Foreskin fibroblast (primary cell): ENCODE measurements at places on chromosomes 16 and 17.

- no peak for DNase-seq
Measured at GRCh38 chr16:57303910-57304168, 19.4 kb upstream of the PLLP start.

GRCh38 chr16:23519282-23519681, 9.0 kb upstream of the GGA2 start:
- DNase-seq = no peak

DNA sequence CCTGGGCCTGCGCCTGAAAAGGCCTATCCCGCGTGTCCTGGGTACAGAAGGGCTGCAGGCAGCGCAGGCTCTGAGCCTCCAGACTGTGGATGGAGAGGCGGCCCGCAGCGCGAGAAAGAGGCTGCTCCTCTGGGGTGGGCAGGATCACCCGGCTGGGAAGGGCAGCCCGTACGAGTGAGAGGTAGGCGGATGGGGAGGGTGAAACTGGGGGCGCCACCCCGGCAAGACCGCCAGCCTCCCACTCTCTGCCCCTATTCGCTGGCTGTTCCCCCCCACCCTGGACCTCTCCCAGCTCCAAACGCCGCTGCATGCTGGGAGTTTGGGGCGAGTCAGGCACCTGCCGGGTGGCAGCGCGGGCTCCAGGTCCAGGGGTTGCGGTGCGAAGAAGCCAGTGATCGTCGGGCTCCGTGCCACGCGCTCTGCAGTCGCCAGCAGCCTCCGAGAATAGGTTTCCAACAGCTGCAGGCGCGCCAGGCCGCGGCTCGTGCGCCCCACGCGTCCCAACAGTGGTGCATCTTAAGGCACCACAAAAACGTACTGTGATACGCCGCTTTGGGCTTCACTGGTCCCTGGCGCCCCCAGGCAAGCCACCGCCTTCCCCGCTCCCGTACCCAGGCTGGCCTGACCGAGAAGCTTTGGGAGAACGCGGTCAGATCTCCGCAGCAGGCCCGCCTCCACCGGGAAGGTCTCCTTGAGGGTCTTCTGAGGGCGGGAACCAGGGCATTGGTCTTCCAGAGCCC, 1.1 kb downstream of the NOXO1 start:
- DNase-seq = no peak

- DNase-seq = peak; percentile 82
Measured at GRCh38 chr16:57984443-57985203, 13.7 kb upstream of the CNGB1 start.

- DNase-seq = peak; percentile 72
Measured at GRCh38 chr16:22098405-22099255, 6.3 kb downstream of the VWA3A start.

DNA sequence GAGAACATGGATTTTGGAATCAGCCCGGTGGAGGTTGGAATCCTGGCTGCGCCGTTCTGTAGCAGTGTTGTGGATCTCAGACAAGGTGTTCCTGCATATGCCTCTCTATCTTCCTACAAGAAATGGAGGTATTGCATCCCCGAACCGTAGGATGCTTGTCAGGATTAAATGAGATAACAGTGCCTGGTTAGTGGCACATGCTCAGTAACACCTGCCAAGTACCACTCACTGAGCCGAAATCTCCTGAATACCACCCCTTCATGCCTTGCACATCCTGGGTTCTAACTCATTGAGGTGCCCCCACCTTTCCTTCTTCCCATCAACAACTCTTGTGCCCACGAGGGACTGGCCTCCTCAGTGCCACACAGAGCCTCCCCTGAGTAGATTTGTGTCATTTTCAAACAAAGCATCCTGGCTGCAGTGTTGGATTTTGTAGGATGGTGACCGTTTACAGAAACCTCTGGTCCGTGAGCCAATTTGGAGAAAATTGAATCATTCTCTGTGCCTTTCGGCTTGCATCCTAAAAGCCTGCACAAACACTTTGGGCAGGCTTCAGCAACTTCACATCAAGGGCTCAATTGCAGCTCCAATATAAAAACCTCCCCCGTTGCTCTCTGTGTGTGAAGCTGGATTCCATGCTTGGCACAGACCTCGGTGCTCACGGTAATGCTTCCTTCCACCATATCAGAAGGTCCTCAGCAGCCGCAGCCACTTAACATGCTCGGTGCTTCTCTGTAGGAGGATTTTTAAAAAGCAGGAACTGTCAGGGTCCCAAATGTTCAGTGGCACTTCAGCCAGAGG, 84.2 kb downstream of the WWOX start:
- no peak for DNase-seq

GRCh38 chr17:29039764-29040598, 3.0 kb upstream of the PIPOX start:
- peak; percentile 33 for DNase-seq

- peak; percentile 51 for DNase-seq
Measured at GRCh38 chr17:61837175-61838051, 25.9 kb downstream of the BRIP1 start.

- no peak for DNase-seq
Measured at GRCh38 chr16:85650844-85651628, 37.7 kb downstream of the GINS2 start.

GRCh38 chr17:58136669-58137279, 11.4 kb upstream of the OR4D1 start:
- DNase-seq = peak; percentile 34

DNA sequence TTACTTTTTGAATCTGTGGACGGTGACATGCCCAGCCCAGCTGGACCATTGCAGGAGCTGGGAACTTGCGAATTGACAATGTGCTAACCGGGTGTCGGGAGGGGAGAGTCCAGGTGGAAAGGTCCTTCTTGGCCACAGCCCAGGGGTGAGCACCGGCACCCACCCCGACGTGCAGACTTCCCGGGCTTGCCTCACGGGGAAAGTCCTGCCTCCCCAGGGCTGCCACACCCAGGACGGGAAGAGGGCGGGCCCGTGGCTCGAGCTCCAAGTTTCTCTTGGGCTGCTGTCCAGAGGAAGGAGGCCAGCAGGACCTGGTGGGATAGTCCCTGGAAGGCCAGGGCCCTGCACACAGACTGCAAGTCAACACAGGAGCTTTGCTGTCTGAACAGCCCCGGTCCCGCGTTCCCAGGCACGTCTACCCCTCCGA, 17.7 kb downstream of the CARD14 start:
- DNase-seq = no peak

DNA sequence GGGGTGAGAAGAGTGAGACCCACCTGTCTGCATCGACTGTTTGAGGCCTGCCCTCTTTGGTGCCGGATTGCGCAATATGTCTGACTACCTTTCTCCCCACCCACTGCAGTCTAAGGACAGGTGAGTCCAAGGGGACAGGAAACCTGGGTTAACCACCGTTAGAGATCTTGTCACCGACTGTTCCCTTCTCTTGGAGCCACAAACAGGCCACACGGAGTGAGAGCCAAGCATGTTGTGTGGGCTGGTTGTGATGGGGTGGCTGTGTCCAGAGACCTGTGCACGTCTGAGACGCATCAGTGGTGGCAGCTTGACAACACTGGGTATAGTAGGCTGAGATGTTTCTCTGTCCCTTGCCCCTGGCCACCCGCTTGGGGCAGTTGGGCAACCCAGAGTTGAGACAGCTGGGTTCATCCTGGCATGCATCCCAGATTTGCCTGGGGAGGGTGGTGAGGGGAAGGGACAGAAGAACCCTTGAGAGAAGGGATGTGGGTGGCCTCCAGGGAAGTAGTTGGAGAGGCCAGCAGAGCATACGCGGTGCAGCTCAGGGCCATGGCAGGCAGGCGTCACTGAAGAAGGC, 21.4 kb downstream of the MPRIP start:
- DNase-seq = peak; percentile 57

- DNase-seq = no peak
Measured at GRCh38 chr17:77461277-77462057, 320.7 kb downstream of the SEC14L1 start.

- DNase-seq = no peak
Measured at GRCh38 chr16:86856946-86857586, 278.7 kb downstream of the FOXL1 start.

DNA sequence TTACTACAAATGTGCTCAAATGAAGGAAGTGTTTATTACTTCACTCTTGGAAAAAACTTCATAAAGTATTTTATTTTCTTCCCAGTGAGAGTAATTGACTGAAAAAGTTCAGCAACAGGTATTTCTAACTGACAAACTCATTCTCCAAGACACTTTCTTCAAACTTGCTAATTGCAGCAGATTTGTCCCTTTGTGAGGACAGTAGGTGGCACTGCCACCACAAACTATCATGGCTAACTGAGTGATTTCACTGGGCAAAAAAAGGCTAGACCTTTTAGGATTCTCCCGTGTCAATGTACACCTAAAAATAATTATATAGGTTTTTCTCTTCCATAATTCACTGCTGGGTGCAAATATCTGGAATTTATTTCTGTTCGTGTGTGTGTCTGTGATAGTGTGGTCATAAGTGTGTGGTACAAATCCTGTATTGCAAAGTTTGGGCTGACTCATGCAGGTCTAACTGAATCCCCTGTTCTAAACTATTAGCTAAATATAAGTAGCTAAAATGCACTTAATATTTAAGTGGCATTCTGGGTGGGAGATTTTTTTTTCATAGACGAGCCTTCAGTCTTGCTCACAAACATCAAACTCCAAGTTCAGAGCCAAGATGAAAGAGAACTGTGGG, 3.9 kb downstream of the HS3ST3A1 start:
- DNase-seq = peak; percentile 47

- no peak for DNase-seq
Measured at GRCh38 chr17:74758848-74759168, 10.4 kb downstream of the NHERF1 start.

GRCh38 chr16:86761111-86762031, 183.0 kb downstream of the FOXL1 start:
- peak; percentile 78 for DNase-seq

- no peak for DNase-seq
Measured at GRCh38 chr17:2691069-2691871, 20.3 kb downstream of the CLUH start.

DNA sequence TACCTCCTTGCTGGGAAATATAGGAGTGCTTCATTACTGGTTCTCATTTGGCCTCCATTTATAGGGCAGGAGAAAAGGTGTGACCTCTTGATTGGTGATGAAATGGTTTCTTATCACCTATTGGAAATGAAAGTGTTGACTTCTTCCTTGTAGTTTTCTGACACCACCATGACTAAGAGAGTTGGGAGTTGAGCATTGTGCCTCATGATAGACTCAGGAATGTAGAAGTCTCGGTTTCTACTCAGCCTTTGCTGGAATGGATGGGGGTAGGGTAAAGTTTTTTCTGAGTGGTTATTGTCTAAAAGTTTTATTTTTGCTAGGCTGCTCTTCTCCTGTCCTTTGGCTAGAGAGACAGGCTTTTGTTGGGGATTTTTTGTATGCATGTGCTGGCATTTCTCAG, 117.4 kb downstream of the PHKB start:
- peak; percentile 3 for DNase-seq

GRCh38 chr16:12613131-12613991, 190.3 kb downstream of the CPPED1 start:
- peak; percentile 7 for DNase-seq

- no peak for DNase-seq
Measured at GRCh38 chr16:9476744-9477143, 385.3 kb downstream of the HAPSTR1 start.

DNA sequence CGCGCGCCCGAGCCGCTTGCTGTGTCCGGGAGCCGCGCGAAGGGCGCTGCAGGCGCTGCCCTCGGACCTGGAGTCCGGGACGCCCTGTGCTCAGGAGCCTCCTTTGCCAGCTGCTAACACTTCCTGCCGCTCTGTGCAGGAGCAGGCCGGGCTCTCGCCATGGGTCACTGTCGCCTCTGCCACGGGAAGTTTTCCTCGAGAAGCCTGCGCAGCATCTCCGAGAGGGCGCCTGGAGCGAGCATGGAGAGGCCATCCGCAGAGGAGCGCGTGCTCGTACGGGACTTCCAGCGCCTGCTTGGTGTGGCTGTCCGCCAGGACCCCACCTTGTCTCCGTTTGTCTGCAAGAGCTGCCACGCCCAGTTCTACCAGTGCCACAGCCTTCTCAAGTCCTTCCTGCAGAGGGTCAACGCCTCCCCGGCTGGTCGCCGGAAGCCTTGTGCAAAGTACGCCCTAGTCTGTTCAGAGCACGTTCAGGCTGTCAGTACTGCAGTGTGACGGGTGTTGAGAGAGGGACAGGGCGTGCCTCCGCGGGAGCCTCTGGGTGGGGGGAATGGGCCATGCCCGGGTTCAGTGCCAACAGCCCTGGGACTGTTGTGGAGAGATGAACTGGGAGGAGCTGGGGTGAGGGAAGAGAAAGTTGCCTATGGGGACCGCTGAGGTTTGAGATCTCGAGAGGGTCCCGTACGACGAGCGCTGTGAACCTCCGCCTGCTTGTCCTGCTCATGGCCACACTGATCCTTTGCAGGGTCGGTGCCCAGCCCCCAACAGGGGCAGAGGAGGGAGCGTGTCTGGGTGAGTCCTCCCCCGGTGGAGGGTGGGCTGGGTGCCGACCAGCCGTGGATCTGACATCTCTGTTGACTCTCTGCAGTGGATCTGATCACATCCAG, 1.3 kb downstream of the ZNF276 start:
- peak; percentile 45 for DNase-seq

DNA sequence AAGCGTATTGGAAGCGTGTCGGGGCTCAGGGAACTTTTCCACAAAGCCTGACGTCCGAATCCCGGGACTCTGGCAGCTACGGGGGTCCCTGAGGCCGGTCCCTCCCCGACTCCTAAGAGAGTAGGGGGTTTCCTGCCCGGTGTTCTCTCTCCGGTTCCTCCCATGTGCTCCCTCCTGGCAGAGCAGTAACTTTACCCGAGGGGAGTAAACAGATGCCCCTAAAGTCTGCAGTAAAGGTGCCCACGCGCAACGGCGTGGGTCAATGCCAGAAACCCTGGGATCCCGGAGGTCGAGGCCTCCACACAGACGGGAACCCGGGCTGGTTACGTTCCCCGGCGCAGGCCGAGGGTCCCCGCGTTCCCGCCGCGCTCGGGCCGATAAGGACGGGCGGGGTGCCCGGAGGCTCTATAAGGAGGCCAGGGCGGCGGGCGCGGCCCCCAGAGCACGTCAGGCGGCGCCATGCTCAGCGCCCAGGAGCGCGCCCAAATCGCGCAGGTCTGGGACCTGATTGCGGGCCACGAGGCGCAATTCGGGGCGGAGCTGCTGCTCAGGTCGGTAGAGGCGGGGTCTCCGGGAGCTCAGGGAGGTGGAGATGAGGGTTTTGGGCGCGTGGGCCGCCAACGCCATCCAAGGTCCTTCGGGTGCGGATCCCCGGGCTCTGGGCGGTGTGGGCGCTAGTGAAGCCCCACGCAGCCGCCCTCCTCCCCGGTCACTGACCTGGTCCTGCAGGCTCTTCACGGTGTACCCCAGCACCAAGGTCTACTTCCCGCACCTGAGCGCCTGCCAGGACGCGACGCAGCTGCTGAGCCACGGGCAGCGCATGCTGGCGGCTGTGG, at the start of gene HBM:
Gene HBM (plus strand): TSS at position 440 of the 836 bp plus-strand sequence. CDS start 20 bp downstream, at position 460.
- DNase-seq = no peak

- DNase-seq = peak; percentile 28
Measured at GRCh38 chr17:81153340-81153803, 11.9 kb upstream of the PVALEF start.

DNA sequence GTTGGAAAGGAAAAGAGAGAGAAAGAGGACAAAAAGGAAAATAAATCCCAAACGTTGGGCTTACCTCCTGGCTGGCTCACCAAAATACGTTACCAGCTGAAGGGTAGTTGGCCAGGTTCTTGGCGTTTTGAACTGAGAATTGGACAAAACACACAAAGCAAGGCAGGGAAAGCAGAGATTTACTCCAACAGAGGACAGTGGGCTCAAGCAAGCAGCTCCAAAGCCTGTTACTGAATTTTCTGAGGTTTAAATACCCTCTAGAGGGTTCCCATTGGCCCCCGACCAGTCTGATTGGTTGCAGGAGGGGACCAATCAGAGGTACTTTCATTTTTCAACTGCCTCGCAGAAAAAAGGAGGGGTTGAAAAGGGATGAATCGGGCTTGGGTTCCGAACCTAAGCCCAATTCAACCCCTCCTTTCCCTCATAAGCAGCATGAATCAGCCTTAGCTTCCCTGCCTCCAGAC, 55.6 kb upstream of the ALOX12 start:
- no peak for DNase-seq

GRCh38 chr17:56030009-56030624, 123.2 kb upstream of the ANKFN1 start:
- DNase-seq = no peak
